ENCODE measurements at places on chromosomes 11 and 22.

GRCh38 chr11:10657308-10658271, 36.0 kb downstream of the IRAG1 start:
- no peak for DNase-seq

GRCh38 chr22:32528984-32529982, 54.7 kb downstream of the FBXO7 start:
- DNase-seq = peak; percentile 50

GRCh38 chr22:37440875-37441274, 13.6 kb upstream of the ELFN2 start:
- DNase-seq = no peak

DNA sequence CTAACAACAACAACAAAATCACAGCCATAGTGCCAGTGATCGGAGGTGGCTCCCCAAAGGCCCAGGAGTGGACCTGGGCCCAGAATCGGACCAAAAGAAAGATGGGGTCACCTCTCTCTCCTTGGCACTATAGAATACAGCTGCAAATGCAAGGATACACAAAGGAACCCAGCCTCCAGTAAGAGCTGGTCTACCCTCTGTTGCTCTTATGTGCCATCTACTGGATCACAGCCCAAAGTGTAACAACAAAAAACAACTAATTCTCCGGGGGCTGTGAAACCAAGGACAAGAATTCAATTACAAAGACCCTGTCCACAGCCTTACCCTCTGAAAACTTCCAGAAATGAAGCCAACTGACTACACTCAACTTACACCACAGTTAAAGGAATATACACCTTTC, 21.6 kb downstream of the OR8G5 start:
- no peak for DNase-seq

GRCh38 chr11:83238111-83238510, 44.6 kb downstream of the ANKRD42 start:
- no peak for DNase-seq

GRCh38 chr22:31099841-31100761, 7.3 kb downstream of the SELENOM start:
- no peak for DNase-seq

GRCh38 chr22:25393121-25393805, 171.2 kb upstream of the GRK3 start:
- DNase-seq = no peak

DNA sequence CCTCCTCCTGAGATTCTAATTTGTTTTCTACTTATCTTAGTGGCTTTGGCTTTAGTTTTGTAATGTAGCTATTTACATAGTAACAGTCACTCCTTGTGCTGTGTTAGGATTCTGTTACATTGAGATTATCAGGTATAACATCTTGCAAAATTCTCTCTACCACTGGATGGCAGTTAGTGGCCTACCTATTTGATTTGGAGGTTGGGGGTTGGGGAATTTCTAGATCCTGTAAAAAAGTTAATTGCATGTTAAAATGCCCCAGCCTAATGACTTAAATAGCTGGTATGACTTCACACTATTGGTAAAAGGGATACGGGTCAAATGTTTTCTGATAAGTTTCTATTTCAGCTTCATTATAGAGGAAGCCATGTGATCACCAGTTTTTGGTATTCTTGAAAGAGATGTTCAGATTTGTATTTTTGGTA, 2.8 kb downstream of the GRK3 start:
- no peak for DNase-seq

DNA sequence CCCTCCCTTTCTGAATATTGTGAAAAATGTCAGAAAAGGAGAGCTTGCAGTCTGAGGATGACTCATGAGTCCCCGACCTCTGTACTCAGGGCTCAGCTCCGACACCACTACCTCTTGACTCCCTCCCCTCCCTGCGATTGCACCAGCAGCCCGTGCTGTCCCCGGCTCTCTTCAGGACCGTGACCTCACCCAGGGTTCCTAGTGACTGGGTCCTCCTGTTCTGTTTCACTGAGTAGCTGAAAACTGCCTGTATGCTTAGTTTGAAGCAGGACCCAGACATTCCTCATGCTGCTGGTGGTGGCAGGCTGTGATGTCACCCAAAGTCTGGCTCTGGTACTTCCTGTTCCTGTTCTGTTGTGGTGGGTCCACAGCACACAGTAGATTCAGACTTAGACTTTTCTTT, 11.7 kb downstream of the PHRF1 start:
- DNase-seq = no peak

DNA sequence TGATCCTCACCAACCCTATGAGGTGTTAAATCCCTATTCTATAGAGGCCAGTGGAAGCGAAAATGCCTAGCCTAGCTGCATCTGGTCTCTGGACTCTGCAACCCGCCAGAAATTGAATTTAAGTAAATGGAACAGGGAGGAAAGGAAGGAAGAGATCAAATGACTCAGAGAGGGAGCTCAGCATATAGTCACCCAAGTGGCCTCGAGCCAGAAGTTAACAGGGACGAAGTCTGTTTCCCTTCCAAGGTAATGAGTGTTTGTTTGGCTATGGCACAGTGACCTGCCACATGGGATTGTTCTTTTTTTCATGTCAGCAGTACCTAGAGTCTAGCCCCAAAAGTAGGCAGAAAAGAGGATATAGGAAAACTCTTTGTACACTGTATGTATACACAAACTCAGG, 66.3 kb downstream of the PAK1 start:
- DNase-seq = no peak

DNA sequence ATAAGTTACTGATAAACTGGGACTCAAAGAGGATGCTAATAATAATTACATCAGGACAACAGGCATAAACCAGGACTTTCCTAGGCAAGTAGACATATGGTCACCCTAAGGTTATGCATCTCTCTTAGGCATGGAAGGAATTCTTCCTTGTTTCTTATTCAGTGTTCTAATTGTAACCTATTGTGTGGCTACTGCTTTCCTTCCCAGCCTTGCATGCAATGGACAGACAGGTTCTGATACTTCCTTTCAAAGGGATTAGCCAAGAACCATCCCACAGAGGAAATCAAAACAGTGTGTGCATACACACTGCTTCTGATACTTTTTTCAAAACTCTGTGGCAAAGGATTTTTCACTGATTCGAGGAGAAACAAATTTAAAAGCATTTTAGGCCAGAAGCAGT, 48.3 kb downstream of the RRAS2 start:
- DNase-seq = no peak

DNA sequence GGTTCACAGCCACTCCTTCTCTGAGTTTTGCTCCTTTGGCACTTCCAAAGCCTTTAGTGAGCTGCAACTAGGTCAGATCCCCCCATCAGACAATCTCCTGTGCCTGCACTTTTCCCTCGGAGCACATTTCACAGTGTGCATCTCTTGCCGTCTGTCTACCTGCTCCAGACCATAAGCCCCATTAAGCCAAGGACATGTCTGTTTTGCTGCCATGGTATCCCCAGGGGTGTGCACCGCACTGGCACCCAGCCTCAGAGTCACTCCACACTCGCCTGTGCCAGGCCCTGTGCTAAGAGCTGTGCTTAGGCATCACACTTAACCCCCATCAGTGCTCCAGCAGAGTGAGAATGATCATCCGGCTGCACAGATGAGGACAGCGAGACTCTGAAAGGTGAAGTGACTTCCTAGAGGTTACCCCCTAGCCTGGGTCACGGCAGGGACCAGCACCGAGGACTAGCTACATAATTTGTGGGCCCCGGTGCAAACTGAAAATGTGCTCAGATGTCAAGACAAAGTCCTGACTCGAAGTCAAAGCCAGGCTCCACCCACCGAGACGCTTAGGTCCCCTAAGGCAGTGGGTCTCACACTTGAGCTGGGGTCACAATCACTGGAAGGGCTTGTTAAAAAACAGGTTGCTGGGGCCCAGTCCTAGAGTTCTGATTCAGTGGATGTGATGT, 33.9 kb downstream of the ARRB1 start:
- DNase-seq = no peak

DNA sequence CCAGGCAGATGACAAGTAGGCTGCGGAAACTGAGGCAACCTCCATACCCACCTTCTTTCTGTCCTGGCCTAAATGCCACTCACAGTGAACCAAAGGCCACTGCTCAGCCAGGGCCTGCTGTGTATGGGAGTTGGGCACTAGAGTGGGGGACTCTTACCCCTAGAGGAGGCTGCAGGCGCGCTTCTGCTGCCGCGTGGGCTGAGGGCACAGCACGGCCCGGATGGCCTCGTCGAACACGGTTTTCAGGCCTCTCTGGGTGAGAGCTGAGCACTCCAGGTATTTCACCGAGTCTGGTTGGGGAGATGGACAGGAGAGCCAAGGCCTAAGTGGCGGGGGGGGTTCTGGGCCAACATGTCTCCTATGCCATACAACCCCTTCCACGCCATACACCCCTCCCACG, 14.2 kb upstream of the SSTR3 start:
- no peak for DNase-seq

DNA sequence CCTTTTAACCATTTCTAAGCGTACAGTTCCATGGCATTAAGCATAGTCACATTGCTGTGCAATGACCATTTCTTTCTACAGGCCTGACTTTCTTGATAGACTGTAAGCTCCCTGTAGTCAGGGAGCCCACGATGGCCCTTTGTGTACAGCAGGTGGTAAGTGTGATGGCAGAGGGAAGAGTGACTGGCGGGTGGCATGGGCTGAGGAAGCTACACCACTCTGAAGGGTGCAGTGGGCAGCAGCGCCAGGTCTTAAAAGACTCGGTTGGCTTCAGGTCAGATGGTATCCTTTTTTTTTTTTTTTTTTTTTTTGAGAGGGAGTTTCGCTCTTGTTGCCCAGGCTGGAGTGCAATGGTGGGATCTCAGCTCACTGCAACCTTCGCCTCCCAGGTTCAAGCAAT, 1.6 kb downstream of the PPM1F start:
- no peak for DNase-seq

DNA sequence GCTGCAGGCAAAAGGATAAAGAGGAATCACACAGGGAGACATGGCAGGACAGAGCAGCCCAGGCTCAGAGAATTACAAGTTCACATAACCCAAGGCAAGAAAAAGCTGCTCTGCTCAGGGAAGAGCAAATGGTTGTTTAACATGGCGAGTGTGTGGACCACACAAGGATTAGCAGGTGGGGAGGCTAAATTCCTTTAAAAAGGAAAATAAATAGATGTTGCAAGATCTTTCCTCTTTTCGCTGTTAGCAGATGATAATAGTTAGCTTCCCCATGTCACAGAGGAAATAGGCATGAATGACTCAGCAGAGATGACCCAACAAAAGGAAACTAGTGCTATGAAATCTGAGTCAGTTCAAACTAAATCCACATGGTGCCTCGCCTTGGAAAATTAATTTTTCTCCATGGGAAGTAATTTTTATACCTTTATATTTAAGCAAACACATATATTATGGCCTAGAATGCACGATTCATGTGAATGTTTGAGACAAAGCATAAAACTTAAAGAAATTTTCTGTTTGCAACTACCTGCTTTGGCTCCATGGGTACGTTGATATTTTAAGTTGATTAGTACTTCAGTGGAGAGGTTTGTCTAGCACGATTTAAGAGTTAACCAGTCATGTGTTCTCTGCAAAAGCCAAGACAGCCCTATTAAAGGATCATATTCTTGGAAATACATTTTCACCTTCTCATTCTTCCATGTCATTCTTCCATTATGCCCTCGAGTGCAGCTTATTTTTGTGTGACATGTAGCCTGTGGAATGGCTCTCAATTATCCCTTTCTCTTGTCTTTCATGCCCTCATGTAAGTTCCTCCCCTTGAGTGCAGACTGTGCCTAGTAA, 38.5 kb upstream of the FJX1 start:
- DNase-seq = no peak

DNA sequence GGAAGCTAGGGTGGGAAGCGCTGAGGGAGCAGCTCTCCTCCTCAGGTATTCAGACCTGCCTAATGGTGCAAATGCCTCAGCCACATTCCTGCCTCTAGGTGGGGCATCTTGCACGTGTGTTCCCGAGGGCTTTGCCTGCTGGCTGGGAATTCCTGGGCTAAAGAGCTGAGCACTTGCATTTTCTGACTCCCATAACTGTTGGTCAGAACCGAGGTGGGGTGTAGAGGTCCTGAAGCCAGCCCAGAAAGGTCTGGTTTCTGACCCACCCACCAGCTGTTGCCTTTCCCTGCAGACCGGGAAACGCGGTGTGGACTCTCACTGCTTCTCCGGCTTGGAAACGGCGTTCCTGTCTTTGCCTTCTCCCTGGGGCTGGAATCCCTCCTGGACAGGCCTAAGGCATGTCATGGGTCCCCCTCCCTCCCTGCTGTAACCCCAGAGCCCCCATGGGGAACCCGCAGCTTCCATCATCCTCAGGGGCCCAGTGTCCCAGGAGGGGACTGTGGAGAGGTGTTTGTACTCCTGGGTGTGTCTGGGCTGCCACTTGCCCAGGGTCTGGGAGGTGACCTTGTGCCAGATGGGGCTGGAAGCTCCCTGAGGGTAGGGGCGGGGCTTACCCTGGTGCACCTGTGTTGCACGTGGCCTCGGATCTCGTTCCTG, 24.0 kb upstream of the SMIM38 start:
- DNase-seq = peak; percentile 15

DNA sequence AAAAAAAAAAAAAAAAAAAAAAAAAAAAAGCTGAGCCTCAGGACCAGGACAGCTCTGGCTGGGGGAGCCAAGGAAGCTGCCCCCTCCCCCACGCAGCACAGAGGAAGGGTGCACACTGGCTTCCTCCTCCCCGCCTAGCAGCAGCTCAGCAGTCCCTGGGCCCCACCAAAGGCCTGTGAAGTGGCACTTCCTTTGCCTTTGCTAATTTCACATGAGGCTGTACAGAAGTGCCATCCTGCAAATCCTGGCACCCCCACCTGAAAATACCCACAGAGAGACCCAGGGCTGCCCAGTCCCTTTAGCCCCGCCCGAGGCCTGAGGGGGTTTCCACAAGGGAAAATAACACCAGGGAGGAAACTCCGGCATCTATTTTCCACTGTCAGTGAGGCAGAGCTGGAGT, 3.9 kb downstream of the RHOG start:
- DNase-seq = no peak

DNA sequence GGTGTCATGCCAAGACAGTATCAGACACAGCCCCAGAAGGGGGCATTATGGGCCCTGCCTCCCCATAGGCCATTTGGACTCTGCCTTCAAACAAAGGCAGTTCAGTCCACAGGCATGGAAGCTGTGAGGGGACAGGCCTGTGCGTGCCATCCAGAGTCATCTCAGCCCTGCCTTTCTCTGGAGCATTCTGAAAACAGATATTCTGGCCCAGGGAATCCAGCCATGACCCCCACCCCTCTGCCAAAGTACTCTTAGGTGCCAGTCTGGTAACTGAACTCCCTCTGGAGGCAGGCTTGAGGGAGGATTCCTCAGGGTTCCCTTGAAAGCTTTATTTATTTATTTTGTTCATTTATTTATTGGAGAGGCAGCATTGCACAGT, 14.6 kb downstream of the IL10RA start:
- no peak for DNase-seq

GRCh38 chr11:27443227-27443626, 29.4 kb downstream of the LGR4 start:
- DNase-seq = no peak
